ENCODE measurements at places on chromosomes 5 and 9.

DNA sequence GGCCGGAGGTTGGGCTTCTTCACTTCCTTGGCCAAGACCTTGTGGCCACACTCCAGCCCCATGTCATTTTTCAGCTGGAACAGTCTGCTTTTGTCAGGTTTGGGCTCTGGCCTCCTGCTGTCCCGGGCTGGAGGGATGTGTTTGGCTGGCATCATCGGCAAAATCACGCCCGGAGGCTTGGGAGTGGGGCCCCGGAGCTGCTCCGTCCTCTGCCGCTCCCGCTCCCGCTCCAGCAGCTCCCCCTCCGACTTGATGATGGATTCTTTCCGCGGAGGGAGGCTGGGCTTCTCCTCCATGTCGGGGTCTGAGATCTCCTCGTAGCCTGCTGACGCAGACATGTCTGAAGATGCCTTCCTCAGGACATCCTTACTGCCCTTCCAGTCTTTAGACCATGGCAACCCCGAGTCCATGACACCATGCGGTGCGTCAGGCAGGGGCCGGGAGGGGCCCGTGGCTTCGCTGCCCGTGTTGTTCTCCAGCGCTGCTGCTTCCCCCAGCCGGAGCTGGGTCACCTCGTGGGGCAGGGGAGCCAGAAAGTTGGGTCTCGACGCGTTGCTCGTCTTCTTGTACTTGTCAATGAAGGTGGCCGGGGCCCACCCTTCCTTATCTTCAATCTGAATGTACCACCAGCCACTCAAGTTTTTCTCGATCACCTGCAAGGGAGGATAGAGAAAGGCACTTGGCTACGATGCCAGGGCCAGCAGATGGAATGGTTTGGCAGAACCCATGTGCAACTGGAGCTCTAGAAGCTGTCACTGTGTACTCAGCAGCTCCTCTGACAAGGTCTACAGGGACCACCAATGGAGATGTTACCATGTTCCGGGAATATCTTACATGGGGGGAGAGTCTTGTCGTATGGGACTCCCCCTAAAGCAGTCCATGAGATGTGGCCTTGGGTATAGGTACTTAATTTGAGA lies 56.0 kb upstream of the UBTD2 start:
- DNase-seq, result no peak

- DNase-seq, result no peak
These were observed 141.7 kb downstream of the FGF1 start for GRCh38 chr5:142544071-142544753.

DNA sequence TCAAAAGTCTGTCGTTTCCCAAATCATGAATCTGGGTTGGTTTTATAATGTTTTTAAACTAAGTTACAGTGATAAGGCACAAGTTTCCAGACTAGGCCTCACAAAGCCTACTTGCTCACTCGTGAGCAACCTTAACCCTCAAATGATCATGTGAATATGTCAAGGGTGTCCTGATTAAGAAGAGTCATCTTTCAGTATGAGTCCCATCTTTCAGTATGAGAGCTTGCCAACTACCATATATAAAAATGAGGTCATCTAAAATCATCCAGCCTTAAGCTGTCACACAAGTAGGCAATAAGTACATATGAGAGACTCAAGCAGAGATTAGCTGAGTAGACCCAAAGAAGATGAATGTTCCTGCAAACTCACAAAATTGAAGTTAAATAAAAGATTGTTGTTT lies 668.4 kb upstream of the FAM174A start:
- DNase-seq, result no peak

DNA sequence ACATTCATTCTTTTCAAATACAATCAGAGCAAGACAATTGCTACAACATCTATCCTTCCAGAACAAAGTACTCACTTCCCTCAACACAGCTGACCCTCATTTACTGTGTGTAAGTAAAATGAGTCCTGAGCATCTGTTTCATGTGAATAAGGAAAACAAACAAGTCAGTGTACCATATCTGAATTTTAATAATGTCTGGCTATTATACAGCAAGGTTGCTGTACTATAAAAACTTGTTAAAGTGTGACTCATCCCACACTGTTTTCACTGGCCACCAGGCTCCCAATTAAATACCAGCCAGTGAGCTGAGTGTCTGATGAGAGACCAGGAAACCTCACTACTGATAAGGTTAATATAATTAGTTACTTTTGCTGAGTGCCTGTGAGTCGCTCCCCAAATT lies 339.8 kb downstream of the AGTPBP1 start:
- DNase-seq, result no peak

- no peak for DNase-seq
These were observed 41.4 kb upstream of the IL7R start for GRCh38 chr5:35815089-35815936.

DNA sequence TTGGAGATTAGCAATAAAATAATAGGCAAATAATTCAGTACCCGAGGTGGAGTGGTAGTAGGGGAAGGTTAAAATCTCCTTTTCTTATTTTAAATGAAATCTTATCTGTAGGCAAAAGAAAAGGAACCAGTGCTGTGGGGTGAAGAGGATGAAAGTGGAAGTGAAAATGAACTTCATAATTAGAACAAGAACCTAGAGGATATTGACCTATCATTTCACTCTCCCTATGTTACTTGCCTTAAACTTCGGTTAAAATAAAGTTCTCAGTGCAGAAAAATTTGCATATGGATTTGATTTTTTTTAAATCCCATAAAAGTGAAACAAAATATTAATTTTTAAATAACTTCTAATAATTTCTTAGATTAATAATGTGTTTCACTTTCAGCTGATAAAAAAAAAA lies 1094.9 kb upstream of the C9orf72 start:
- DNase-seq, result no peak

- DNase-seq, result peak; percentile 69
These were observed 149.7 kb downstream of the ESM1 start for GRCh38 chr5:54835647-54836046.

GRCh38 chr9:34802916-34803315 lies 93.0 kb upstream of the CCL21 start:
- DNase-seq, result no peak

DNA sequence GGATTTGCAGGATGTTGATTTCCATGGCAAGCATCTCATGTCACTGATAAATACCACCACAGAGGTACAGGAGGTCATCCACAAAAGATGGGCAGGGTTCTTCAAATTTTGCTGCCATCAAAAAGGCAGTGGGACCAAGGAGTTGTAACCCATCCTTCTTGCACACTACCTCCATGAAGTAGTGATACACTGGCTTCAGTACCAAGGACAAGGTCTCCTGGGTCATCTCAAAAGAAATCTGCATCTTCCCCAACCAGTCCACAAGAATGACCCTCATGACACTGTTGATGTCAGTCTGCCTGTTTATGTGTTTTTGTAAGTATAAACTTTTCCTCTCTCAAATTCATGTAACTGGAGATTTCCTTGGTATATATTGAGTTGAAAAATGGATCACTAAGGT lies 298.2 kb downstream of the CDH9 start:
- no peak for DNase-seq

DNA sequence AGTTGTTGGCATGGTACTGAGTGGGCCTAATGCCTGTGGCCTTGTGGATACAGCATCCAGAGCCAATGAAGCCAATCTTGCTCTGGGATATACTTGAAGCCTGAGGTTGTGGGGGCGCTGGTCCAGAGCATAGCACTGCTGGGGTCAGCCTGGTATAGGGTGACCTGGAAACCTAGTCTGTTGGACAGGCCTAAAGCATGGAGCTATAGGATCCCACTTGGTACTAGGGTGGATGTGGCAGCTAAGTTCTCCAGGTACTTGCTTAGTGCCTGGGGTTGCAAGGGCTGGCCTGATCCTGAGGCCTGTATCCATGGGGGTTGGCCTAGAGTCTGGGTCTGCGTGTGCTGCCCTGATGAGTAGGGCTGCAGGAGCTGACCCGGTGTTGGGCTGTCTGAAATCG lies 1168.2 kb upstream of the C9orf72 start:
- no peak for DNase-seq

DNA sequence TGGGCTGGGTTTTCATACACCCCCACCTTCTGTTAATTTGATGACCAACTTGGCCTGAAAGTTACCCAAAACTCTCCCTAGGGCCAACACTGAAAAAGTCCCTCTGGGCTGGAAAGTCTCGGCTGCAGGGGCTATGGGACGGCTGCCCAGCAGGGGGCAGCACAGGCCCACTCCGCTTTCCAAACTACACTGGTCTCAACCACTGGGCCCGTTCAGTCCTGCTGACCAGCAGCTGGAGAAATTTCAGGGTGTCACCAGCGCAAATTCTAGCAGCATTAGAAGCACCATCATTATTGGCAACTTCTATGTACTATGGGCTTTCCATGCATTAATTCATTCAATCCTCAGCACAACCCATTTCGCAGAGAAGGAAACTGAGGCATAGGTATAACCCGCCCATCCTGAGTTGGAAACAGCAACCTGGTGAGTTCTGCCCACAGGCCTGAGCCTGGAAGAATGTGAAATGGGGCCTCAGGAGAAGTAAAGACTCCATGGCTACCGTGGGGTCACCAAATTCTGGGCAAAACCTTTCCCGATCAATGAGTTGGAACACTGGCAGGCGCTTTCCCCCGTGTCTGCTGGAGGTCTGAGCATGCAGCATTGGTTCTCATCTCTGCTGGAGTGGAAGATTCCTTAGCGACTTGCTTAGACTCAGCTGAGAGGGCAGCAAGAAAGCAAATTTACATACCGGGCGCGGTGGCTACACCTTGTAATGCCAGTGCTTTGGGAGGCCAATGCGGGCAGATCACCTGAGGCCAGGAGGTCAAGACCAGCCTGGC lies 9.7 kb downstream of the ORM2 start:
- DNase-seq, result no peak

- no peak for DNase-seq
These were observed 16.4 kb upstream of the GALNT10 start for GRCh38 chr5:154174091-154174490.

Data from AG04450 (cell line).